Gastrocnemius medialis (tissue), 4 donors: ENCODE measurements at places on chromosomes 5 and 9.

DNA sequence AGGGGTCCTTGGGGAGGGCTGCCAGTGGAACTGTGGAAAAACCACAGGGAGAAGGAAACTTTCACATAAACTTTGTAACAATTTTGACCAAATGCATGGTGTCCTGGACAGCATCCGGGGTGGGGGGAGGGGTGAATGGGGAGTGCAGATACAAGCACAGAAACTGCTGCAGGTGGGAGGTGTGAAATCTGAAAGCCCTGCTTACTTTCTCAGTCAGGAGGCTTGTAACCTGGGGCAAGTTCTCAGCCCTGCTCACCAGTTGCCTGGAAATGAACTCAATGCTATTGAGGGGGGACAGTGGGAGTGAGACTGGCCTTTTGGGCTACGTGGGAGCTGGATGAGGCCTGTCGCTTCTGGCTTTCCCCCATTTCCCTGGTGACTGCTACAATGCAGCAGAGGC is 694.5 kb upstream of the ZNF608 start:
- H3K27ac ChIP-seq = no peak overlapping the region
- H3K4me3 ChIP-seq = no peak overlapping the region
- H3K36me3 ChIP-seq = no peaks in the 10 kb centered on the region
- no peaks in the 10 kb centered on the region for H3K27me3 ChIP-seq

DNA sequence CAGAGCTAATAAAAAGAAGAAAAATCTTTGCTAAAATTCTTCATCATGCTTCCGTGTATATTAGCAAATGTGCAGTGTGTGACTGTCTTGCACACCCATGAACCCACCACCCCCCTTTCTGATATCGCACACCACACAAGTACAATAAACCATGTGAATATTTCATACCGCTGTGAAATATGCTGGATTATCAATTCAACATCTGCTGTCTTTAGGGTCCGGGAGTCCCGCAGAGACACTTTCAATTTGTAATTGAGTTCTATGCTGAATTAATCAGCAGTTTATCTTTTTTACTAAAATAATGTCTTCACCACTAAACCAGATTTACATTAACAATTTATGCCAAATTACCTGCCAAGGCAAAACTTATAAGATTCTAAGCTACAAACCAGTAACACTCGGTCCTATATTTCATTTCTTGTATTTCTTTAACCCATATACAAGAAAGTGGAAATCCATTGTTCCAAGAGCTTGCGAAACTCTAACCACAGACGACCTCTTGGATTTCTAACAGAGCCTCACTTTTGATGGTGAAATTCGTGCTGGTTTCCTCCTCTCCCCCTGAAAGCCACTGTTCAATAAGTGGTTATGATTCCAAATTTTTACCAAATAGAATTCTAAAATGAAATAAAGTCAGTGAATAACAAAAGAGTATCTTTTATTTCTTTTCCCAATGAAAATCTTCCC is 44.2 kb downstream of the PSMB7 start:
- no peak overlapping the region for H3K4me3 ChIP-seq
- H3K27me3 ChIP-seq = no peaks in the 10 kb centered on the region
- H3K4me1 ChIP-seq = peaks cover 34% of the 10 kb centered on the region
- no peak overlapping the region for H3K27ac ChIP-seq

DNA sequence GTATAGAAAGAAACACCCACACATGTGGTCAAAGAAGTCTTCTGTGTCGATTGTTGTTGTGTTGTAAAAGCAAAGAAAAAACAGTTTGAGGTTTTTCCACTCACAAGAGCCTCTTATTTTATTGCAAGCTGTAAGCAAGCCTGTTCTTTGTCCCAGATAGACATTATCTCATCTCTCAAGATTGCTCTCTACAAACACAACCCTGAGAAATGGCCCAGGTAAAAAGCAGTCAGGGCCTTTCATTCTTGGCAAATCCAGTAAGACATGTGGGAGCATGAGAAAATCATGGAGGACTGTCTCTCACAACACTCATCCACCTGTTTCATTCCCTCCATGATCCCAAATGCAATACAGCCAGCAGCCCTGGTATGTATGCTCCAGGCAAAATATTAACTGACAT is 286.6 kb upstream of the POU5F2 start:
- no peak overlapping the region for H3K4me3 ChIP-seq
- no peaks in the 10 kb centered on the region for H3K4me1 ChIP-seq
- no peak for DNase-seq
- no peaks in the 10 kb centered on the region for H3K36me3 ChIP-seq
- no peak overlapping the region for H3K27ac ChIP-seq
- H3K27me3 ChIP-seq = no peaks in the 10 kb centered on the region

- H3K27ac ChIP-seq = no peak overlapping the region
- H3K36me3 ChIP-seq = no peaks in the 10 kb centered on the region
- H3K27me3 ChIP-seq = no peaks in the 10 kb centered on the region
- peaks cover 18% of the 10 kb centered on the region for H3K4me1 ChIP-seq
Observed at GRCh38 chr5:139880416-139881142, 85.0 kb downstream of the PSD2 start.

GRCh38 chr9:20437476-20437875 is 184.8 kb downstream of the MLLT3 start:
- H3K27ac ChIP-seq = no peak overlapping the region
- peaks cover 30% of the 10 kb centered on the region for H3K4me1 ChIP-seq
- no peaks in the 10 kb centered on the region for H3K36me3 ChIP-seq
- DNase-seq = no peak
- H3K4me3 ChIP-seq = no peak overlapping the region

GRCh38 chr9:76519075-76519835 is 60.3 kb downstream of the GCNT1 start:
- no peak for DNase-seq
- no peaks in the 10 kb centered on the region for H3K27me3 ChIP-seq
- no peak overlapping the region for H3K4me3 ChIP-seq
- H3K4me1 ChIP-seq = no peaks in the 10 kb centered on the region

DNA sequence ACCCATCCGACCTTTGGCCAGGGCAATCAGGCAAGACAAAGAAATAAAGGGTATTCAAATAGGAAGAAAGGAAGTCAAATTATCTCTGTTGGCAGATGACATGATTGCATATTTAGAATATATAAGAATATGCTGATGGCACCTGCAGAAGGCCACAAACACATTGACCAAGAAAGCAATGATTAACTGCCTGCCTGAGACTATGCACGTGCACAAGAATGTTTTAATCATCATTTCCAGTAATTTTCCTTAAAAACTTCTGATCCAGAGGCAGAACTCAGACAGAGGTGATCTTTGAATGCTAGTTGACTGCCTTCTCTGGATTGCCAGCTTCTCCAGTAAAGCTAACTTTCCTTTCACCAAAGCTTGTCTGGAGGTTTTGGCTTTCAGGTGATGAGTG is 260.2 kb downstream of the DTWD2 start:
- no peaks in the 10 kb centered on the region for H3K27me3 ChIP-seq
- H3K36me3 ChIP-seq = no peaks in the 10 kb centered on the region
- H3K4me3 ChIP-seq = no peak overlapping the region
- DNase-seq = no peak
- H3K27ac ChIP-seq = no peak overlapping the region

- no peak for DNase-seq
- H3K36me3 ChIP-seq = no peaks in the 10 kb centered on the region
- H3K4me3 ChIP-seq = no peak overlapping the region
- H3K27me3 ChIP-seq = no peaks in the 10 kb centered on the region
- H3K4me1 ChIP-seq = peaks cover 21% of the 10 kb centered on the region
Observed at GRCh38 chr5:74094096-74094781, 468.2 kb downstream of the ARHGEF28 start.
